ENCODE measurements at places on chromosomes 2 and 18.

- DNase-seq = peak; percentile 44
Measured at GRCh38 chr2:126527836-126528490, 128.0 kb upstream of the GYPC start.

- DNase-seq = no peak
Measured at GRCh38 chr18:30927517-30928075, 114.9 kb downstream of the DSC3 start.

- no peak for DNase-seq
Measured at GRCh38 chr2:102103992-102104871, 38.3 kb upstream of the IL1R1 start.

DNA sequence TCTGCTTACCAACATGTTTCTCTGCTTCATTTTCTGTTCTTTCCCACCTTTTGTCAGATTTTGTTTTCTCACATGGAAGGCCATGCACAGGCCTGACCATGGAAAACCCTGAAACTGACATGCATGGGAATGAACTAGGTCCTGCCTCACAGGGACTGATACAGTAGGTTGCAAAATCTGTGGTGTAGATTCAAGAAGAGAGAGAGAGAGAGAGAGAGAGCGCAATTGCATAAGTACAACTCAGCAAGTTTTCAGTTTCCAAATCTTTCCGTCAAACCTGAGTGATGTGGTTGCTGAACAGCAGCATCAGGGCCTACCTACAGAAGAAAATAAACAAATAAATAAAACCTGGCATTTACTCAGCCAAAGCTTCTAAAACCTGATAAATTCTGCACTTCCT lies 87.5 kb upstream of the RNF152 start:
- no peak for DNase-seq

DNA sequence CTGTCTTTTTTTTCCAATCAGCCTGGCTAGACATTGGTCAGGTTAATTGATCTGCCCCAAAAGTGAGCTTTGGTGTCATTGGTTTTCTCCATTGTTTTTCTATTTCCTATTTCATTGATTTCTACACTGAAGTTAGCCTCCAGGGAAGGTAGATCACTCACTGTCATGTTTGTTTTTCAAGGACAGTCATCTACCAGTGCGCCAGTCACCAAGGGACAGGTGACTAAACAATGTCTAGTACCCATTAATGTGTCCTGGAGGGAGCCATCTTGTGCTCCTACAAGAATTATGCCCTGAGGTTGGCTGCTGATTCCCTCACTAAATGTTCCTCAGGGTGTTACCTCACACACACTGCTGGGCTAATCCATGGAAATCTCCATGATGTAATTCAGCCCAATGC lies 17.6 kb upstream of the USP40 start:
- DNase-seq = no peak

- no peak for DNase-seq
Measured at GRCh38 chr2:43041661-43042360, 184.6 kb downstream of the ZFP36L2 start.

DNA sequence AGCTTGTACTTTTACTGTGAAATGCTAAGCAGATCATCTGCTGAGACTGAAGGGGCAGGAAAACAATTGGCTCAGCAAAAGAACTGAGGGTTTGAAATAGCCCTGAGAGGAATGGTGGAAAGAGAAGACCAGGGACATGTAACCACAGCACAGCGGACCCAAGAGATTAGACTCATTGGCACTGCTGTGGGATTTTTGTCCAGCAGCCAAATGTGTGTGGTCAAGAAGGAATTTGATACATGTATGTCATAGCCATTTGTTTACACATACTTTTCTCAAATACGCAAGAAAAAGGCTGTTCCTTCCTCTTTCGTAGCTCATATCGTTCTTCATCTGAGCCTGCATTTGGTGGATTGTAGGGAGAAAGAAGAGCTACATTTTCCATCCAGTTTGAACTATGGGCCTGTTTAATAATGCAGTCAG lies 73.8 kb downstream of the TRABD2A start:
- DNase-seq = no peak

GRCh38 chr2:99079226-99079625 lies 62.3 kb upstream of the C2orf15 start:
- DNase-seq = no peak

- no peak for DNase-seq
Measured at GRCh38 chr2:149595056-149595963, 7.7 kb upstream of the MMADHC start.

DNA sequence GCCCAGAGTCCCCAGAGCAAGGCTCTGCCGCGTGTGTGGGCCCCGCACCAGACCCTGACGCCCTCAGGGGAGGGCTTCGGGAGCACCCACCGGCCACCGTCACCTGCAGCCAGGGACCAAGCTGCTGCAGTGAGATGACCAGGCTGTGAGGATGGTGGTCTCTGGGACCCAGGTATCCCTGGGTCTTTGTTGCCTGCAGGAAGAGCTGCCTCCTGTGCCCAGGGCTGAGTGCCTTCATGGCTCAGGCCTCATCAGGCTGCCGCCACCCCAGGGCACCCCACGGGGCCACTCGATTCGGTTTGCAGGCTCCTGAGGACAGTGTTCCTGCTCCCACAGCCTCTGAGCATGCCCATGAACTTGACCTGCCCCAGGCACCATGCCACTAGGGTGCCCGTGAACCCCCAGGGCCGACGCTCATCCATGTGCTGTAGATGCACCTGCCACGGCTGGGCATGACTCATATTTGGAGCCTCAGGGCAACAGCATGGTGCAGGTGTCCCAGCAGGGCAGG lies 109.8 kb downstream of the FAM210A start:
- DNase-seq = no peak

- DNase-seq = no peak
Measured at GRCh38 chr2:53286345-53286744, 481.3 kb upstream of the CHAC2 start.

DNA sequence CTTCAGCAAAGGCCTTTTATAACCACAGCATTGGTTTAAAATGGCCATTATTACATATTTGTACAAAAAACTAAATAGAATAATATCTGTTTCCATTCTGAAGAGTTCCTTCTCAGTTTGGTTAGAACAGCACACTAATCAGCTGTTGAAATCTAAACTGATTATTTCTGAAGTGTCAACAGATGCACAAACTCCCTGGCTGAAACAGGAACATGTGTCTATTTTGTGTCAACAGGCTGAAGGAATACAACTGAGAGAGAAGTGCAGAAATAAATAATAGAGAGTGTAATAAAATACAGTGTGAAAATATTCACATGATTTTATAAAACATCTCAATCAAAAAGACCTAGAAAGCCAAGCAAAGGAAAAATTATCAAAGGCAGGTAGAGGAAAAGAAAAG lies 29.7 kb downstream of the IKZF2 start:
- DNase-seq = no peak

DNA sequence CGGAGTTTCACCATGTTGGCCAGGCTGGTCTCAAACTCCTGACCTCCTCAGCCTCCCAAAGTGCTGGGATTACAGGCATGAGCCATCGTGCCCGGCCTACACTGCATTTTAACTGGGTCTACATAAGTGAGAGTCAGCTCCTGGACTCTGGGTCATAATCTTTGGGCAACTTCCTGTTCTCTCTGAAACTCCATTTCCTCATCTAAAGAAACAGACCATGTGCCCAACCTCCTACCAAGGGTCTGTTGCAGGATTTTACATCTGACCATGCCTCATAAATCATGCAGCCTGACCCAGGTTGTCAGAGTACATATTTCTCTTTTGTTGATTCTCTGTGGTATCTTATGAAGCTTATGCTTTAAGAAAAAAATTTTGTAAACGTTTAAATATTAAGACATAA lies 280.4 kb downstream of the ALPK2 start:
- no peak for DNase-seq

- DNase-seq = no peak
Measured at GRCh38 chr18:63578357-63578958, 8.7 kb upstream of the SERPINB13 start.

DNA sequence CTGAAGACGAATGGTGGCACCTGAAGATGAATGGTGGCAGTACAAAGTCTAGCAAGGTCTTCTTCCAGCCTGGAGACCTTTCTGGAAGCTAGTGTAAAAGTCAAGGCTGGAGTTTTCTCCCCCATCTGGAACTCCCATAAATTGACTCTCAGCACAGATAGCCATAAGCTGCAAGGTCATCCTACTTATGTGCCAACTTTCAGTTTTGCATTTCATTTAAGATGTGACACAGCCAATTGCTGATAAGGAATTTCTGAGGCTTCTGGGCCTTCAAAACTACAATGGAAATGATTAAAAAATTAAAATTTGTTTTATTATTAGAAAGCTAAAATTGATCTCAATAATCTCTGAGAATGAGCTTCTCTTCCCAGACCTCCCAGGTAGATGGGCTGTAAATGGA lies 10.2 kb downstream of the XDH start:
- DNase-seq = no peak

DNA sequence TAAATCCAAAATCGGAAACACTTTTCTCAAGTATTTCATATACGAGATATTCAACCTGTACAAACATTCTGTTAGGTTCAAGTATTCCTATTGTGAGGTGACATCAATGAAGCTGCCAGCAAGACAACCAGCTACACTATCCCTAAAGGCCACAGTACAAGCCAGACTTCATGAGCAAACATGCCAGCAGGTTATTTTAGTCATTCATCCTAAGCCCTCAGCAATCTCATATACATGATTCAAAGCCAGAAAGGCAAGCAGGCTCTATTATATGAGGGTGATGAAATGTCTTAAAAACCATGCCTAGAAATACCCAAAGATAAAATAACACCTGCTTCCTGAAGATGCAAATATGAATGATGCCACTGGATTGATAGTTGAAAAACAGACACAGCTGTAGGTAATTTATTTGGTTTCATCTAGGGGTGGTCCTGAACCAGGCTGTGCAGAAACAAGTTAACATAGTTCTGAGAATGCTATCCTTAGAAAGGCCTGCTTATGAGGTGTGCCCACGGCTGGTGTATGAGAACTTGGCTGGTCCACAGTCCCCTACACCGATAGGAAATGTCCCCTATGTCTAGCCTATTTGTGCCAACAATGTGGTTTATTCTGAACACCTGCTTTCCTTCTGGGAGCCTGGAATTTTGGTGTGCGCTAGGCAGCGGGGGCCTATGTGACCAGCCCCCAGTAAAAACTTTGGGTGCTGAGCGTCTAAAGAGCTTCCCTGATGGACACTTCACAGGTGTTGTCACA lies 48.2 kb upstream of the KIDINS220 start:
- no peak for DNase-seq

DNA sequence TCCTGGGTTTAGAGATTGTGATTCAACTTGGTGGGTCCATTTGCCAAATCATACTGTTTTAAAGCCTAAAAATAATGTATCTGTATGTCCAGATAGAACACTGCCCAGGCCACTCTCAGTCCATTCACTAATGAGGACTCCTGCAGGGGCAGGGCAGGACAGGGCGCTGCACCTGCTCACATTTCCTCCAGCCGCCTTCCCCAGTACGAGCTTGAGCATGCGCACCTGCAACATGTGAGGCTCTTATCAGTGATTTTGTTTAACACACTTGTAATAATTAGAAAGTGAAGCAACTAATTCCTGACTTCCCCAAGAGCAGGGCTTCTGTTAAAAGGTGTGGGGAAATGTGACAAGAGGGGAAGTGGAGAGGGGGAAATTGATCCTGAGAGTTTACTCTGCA lies 89.7 kb downstream of the AFF3 start:
- DNase-seq = no peak

DNA sequence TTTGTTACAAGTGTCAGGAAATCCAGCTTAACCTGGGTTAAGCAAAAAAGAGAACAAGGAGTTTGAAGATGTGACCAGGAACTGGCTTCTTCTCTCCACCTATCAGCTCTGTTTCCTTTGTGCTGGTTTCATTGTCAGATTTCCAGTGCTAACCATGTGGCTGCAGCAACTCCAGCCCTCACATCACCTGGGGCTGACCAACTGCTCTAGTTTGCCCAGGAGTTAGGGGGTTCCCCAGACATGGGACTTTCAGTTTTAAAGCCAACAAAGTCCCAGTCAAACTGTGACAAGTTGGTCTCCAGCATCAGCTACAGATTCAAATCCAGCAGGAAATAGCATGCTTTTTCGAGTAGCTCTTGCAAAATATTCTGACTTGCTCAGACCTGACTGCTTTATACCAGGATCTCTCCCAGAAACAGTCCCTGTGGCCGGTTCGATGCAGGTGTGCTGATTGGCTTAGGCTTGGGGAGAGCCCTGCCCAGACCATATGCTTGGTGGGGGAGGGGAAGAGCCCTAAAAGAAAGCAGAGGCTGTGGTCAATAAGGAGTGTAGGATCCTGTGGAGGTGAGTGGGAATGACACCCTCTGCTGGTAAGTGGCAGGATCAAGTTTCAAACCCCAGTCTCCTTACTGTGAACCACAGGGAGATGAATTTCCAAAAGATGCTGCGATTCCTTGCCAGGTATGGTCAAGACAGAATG lies 49.5 kb downstream of the KCNE4 start:
- DNase-seq = no peak

GRCh38 chr2:234252772-234253171 lies 202.3 kb downstream of the SPP2 start:
- DNase-seq = no peak

DNA sequence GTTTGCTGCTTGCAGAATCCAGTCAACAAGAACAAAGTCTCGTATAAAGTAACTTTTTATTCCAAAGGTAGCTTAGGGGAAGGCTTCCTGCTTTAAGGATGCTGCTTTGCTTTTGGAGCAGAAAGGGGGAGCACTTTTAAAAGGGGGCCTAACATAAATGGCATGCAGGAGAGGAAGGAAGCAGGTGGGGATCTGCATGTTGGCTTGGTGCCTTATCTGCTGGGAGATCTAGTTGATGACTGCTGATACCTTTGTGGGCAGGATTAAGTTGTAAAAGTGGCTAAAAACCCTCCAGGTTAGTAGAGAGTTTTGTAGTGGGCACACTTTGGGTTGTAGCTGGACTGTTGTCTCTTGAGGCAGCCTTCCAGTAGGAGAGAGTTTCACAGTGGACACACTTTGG lies 22.5 kb downstream of the UBR3 start:
- no peak for DNase-seq
